Thyroid gland (tissue), 4 donors: ENCODE measurements at places on chromosomes 13 and 19.
A peak's percentile ranks its signal among the peaks of the same experiment; 100 is the strongest.

- H3K36me3 ChIP-seq = no peaks in the 10 kb centered on the region
- H3K4me1 ChIP-seq = no peaks in the 10 kb centered on the region
- no peaks in the 10 kb centered on the region for H3K27me3 ChIP-seq
- no peak for DNase-seq
- H3K4me3 ChIP-seq = no peak overlapping the region
- no peak overlapping the region for H3K27ac ChIP-seq
Measured at GRCh38 chr13:49629947-49630346, 1.6 kb downstream of the ARL11 start.

- no peaks in the 10 kb centered on the region for H3K27me3 ChIP-seq
- no peak overlapping the region for H3K4me3 ChIP-seq
- DNase-seq = no peak
- no peak overlapping the region for H3K27ac ChIP-seq
- H3K36me3 ChIP-seq = no peaks in the 10 kb centered on the region
- no peaks in the 10 kb centered on the region for H3K4me1 ChIP-seq
Measured at GRCh38 chr19:44573627-44574026, 39.7 kb upstream of the IGSF23 start.

DNA sequence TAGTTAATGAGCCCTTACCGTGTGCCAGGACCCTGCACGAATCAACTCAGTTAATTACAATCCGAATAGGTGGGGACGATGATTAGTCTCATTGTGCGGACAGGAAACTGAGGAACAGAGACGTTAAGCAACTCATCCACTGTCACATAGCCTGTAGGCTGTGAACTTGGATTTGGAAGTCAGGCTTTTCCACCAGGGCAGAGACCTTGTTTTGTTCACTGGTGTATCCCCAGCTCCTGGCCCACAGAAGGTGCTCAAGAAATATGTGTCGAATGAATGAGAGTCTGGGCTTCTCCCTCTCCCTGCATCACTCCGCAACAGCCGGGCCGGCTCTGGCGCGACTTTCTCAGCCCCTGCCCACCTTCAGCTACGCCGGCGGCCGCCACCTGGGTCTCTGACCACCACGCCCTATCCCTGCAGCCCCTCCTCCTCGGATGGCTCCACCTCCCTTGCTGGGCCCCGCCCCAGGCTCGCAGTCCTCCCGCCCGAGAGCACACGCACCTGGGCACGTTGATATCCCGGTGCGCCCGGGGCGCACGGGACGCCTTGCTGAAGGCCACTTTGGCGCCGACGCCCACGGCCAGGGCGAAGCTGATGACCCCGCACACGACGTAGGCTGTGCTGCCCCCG lies 1.3 kb downstream of the SHISA7 start:
- no peaks in the 10 kb centered on the region for H3K36me3 ChIP-seq
- peaks cover 25% of the 10 kb centered on the region for H3K27me3 ChIP-seq
- no peak overlapping the region for H3K27ac ChIP-seq

DNA sequence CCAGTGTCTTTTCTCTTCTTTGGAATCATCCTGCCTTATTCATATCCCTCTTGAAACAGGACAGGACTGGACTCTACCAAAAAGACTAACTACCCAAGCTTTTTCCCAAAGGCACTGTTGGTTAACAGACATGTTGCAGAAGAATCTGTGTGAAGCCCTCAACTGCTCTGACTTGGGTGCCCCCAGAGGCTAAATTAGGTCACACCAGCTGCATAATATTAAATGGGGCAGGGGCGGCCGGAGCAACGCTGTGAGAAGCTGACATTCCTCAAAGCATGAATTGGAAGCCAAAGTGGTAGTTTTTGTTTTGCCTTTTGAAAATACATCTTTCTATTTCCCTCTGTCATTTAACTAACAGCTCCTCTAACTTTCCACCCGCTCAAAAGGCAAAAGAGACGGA lies 185.9 kb downstream of the LHFPL6 start:
- H3K27ac ChIP-seq = no peak overlapping the region
- H3K36me3 ChIP-seq = no peaks in the 10 kb centered on the region
- DNase-seq = peak; percentile 4
- H3K27me3 ChIP-seq = no peaks in the 10 kb centered on the region
- no peaks in the 10 kb centered on the region for H3K4me1 ChIP-seq
- no peak overlapping the region for H3K4me3 ChIP-seq

DNA sequence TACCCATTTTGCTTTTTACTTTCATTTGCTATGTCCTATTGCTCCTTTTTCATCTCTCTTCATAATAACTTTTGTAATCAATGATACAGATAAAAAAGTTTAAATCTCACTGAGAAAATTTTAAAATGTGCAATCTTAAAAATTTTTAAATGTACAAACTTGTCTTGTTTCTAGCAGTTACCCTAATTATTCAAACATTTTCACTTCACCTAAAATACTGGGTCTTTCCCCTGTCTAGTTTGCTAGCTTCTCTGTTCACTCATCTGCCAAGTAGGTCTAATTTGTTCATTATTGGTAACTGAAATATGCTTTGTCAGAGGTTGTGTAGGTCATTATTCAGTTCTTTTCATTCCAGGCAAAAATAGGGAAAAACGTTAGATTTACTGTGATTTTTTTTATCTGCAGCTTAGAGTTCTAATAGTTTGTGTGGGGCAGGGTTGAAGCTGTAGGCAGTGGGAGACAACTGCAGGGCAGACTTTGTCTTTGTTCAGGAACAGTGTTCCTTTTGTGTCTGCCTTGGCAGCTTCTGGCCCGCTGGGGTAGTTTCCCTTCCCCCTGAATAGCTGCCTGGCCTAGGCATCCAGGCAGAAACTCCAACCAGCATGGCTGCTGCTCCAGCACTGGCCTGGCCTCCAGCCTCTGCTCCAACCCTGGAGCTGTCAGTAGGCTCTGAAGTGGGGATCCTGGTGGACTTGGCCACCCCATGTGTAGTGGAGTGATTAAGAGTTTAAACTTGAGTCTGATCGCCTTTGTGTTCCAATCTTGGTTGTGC lies 48.5 kb downstream of the WDFY2 start:
- H3K4me3 ChIP-seq = no peak overlapping the region
- peak; percentile 37 for DNase-seq
- H3K36me3 ChIP-seq = no peaks in the 10 kb centered on the region
- peaks cover 44% of the 10 kb centered on the region for H3K4me1 ChIP-seq
- no peaks in the 10 kb centered on the region for H3K27me3 ChIP-seq
- peak overlapping the region; percentile 42 for H3K27ac ChIP-seq
